Memory B cell (primary cell): ENCODE measurements at places on chromosomes 7 and 10.

GRCh38 chr7:95593343-95593742, 3.0 kb downstream of the PDK4 start:
- no peak for DNase-seq

- DNase-seq = no peak
These were observed 89.3 kb downstream of the MAD1L1 start for GRCh38 chr7:2143450-2143849.

DNA sequence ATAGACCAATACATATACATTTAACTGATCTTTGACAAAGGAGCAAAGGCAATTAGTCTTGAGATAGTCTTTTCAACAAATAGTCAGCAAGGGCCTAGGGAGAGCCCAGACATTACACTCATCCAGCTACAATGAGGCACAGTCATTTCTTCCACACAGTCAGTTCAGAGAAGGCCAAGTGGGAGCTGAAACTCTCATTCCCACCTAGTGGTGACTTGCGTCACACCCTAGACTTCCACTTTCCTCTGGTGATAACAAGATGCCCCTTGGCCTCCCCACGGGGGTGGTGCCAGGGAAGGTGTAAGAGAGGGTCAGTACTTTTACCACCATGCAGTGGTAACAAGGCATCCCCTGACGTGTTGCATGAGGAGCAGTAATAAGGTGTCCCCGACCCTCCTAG, 8.0 kb downstream of the FRMPD2 start:
- no peak for DNase-seq

DNA sequence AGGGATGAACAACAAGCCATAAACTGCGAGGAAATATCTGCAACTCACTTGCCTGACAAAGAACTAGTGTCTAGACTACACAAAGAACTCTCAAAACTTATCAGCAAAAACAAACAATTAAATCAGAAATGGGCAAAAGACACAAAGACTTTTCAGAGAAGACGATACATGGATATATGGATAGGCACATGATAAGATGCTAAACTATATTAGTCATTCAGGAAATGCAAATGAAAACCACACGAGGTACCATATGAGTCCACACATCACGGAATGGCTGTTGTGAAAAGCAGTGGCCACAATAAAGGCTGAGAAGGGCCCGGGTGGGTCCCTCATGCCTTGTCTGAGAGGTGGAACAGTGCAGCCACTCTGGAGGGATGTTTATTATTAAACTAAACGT, 267.8 kb downstream of the WDR37 start:
- no peak for DNase-seq

DNA sequence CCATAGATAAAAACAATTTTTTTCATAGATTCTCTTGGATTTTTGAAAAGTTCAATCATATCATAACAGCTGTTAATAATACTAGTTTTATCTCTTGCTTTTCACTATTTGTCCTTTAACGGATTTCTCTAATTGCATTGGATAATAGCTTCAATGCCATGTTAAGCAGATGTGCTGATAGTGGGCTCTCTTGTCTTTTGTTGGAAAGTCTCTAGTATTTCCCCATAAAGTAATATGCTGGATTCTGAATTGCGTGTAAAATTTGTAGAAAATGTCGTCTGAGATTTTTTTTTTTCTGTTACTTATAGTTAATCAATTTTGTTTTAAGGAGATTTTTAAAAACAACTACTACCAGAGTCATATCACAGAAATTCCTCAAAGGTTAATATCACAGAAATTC, 53.3 kb downstream of the TFPI2 start:
- no peak for DNase-seq

DNA sequence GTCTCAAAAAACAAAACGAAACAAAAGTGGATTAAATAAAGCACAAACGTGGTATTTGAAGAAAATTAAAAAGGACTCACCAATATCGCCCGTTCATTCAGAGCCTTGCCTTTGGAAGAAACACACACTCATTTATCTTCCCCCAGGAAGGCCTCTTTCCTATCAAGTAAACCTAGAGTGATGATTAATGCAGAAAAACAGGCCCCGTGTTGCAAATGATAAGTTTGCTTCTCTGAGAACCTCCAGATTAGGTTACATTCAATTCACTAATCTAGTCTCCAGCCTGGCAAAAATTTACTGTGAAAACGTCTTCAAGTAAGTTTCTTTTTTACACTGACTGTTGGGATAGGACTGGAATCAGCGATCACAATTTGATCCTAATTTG, 78.0 kb upstream of the C1GALT1 start:
- DNase-seq = no peak

DNA sequence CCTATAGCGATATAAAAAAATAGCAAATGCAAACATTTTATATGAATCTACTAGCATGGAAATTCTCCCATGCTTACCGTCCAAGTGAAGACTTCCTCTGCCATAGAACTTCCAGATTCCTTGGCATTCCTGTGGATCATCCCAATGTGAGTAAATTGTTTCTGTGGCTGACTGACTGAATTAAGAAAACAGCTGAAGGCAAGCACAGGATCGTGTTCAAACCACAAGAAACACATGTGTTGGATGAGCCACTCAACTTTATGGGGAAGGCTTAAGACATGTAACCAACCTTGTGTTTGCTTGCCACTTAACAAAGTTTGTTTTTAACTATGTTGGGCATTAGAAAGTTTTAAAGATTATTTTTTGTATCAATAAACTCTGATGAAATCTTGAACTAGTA, 2.6 kb upstream of the MYPN start:
- no peak for DNase-seq

DNA sequence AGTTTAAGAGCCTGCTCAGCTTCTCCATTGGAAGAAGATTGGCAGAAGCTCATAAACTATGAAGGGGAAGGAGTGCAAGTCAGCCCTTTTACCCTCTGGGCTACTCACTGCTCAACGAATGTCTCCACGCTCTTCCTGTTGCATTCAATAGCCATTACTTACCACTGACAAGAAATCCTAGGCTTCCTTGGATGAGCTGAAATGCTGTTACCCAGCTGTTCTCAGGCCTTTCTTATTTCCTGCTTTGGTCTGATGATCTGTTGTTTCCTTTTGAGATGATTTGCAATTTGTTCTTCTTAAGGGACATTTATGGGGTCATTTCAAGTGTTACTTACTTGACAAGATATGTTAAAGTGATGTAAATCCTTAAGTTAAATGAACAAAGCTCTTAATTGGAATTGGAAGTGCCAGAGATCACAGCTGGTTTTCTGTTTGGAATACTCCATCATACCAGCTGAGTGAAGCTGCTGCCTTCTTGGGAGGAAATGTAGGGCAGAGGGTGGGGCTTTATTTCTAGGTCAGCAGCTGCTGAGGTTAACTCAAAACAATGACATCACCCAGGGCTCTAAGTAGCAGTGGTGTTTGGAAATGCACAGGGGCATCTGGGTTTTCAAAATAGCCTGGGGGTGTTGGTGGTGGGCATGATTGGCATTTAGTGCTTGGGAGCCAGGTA, 170.0 kb downstream of the PRKCQ start:
- DNase-seq = no peak

DNA sequence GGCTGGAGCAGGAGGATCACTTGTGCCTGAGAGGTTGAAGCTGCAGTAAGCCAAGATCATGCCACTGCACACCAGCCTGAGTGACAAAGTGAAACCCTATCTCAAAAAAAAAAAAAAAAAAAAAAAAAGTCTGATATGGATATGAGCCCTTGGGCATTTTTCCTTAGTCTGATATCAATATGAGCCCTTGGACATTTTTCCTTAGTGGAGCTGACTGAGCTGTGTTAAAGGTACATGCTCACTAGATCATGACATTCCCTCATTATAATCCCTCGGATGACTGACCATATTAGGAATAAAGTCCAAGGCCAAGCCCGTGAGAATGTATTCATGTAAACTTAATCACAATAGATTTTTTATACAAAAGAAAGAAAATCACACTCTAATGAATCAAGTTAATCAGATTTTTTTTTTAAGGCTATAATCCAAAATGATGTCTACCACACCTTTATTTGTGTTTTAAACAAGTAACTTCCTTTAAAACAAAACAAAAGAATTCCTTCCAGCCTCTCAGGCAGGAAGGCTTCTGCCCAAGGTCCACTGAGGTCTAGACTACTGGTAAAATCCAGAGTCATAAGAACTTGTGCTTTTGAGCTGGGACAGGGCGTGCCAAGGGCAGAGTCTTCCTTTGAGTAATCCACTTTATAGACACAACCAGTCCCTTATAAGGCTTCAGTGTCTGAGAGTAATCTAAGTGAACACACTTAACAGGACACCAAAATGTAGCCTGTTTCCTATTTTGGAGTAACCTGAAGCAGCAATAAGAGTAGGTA, 5.5 kb downstream of the PPA1 start:
- DNase-seq = no peak

GRCh38 chr10:109886037-109886780, 37.1 kb downstream of the XPNPEP1 start:
- no peak for DNase-seq

DNA sequence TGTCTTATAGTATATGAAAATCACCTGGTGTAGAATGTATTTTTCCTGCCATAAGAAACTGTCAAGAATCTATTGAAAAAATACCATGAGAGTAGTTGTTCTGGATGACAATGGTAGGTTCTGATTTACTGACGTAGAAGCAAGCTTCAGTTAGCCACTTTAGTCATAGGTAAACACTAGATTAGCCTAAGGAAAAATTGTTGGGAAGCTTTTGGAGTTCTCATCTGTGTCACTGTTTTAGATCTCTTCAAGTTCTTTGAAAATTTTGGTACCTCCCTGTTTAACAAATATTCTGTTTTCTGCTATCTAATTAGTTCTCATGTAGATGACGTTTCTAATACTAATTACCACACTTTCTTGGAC, 131.8 kb downstream of the ADK start:
- no peak for DNase-seq

DNA sequence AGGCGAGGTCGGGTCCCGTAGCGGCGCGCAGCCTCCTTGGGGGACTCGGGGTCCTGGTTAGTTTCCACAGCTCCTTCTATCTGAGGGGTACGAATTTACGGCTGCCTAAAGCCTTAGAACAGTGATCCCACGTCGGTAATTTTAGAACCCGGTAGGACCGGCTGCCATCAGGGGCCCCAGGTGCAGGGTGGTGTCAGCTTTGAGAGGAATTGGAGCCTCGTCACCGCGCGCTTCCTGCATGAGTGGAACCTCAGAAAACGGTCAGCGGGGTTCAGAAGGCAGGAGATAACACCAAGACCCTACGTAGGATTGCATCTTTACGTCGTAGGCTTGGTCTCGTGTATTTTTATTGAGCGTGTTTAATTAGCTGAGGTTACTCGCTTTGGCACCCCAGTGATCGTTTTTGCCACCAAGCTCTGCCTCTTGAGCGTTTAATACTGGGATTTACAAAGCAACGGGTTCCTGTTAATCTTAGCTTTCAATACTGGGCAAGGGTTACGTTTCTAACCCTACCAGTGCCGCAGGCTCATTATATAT, 443 bp downstream of the RNF32 start:
- no peak for DNase-seq

GRCh38 chr7:155917836-155918430, 105.7 kb upstream of the SHH start:
- no peak for DNase-seq

DNA sequence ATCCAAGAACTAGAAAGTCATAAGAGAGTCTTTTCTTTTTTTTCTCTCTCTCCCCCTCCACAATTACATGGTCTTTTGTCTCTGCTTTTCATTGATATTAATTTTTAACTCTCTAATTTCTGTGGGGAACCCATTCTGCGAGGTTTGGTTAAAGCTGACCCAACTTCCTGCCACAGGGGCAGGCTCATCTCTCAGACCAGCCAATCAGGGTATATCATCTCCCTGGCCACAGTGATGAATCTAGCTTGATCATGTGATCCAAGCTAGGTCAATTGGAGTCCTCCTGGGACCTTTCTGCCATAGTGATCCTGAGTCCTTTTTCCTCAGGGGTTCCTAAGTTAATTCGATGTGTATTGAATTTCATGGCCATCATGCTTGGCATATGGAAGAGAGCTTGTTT, 38.0 kb upstream of the TRUB1 start:
- DNase-seq = no peak

GRCh38 chr7:31311552-31311951, 29.0 kb downstream of the NEUROD6 start:
- DNase-seq = no peak

DNA sequence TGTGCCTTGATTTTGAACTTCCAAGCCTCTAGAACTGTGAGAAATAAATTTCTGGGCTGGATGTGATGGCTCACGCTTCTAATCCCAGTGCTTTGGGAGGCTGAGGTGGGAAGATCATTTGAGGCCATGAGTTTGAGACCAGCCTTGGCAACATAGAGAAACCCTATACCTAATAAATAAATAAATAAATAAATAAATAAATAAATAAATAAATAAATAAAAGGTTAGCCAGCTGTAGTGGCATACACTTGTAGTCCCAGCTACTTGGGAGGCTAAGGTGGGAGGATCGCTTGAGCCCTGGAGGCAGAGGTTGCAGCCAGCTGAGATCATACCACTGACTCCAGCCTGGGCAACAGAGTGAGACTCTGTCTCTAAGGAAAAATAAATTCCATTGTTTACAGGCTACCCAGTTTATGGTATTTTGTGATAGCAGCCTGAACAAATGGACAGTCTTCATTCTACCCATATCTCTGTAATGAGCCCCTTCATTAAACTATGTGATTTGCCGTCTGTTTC, 67.7 kb downstream of the STEAP1B start:
- no peak for DNase-seq

GRCh38 chr10:116045366-116046356, 227.3 kb downstream of the GFRA1 start:
- no peak for DNase-seq

DNA sequence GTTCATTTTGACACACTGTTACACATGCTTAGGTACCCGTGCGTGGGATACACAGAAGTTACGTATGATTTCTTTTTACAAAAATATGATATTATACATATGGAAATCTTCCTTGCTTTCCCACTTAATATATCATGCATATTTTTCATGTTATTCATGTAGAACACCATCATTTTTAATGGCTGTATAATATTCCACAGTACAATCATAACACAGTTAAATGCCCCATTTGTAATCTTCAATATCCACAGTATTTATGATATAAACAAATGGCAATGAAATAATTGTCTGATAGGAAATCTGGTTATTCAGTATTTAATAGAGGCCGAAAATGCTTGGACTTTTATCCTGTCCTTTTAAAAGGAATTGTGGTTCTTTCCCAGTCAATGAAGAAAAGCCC, 23.2 kb downstream of the VIPR2 start:
- no peak for DNase-seq

GRCh38 chr10:24912215-24912614, 40.2 kb downstream of the PRTFDC1 start:
- DNase-seq = no peak

GRCh38 chr10:110006358-110007160, 1.2 kb upstream of the ADD3 start:
- no peak for DNase-seq

- no peak for DNase-seq
These were observed 23.2 kb downstream of the SLC35G1 start for GRCh38 chr10:93917064-93917391.
